ENCODE measurements at places on chromosomes 13 and 19. TPM values are rescaled to one million over a fixed set of nuclear protein-coding genes. Genes with fewer than 3 reads are reported as not detected.

The RUBCNL gene
- 1.9 TPM for polyA plus RNA-seq

The KLK14 gene
- 0.45 TPM for polyA plus RNA-seq

The NAPSA gene
- 22.3 TPM for polyA plus RNA-seq

The ZMYM5 gene
- 36.7 TPM for polyA plus RNA-seq

The MCF2L gene
- polyA plus RNA-seq = 37.3 TPM

The STRN4 gene
- polyA plus RNA-seq = 70.5 TPM

The TNFSF9 gene
- 0.31 TPM for polyA plus RNA-seq

The MIA gene
- polyA plus RNA-seq = 1.7 TPM

The MBD3L3 gene
- polyA plus RNA-seq = not detected

The FPR1 gene
- 1.6 TPM for polyA plus RNA-seq

GRCh38 chr19:35285095-35285449 is 2.7 kb downstream of the HAMP start:
- no peak for DNase-seq

DNA sequence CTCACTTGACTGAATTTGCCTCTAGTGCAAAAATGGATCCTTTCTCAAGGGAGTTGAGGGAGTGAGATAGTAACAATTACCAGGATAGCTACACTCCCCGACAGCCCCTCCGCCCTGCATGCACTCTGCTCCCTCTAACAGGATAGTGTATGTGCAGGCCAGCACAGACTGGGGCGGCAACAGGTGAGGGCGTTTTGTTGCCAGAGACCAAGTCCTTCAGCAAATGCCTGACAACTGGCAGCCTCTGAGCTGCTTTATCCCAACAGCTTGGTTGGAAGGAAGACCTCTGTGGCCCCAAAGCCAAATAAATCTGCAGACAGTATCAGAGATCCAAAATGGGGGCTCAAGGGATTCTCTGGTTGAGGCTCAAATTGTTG is 86.6 kb downstream of the SLC7A1 start:
- DNase-seq = no peak

- no peak for DNase-seq
Observed at GRCh38 chr13:41974262-41974900, 13.5 kb upstream of the VWA8 start.

DNA sequence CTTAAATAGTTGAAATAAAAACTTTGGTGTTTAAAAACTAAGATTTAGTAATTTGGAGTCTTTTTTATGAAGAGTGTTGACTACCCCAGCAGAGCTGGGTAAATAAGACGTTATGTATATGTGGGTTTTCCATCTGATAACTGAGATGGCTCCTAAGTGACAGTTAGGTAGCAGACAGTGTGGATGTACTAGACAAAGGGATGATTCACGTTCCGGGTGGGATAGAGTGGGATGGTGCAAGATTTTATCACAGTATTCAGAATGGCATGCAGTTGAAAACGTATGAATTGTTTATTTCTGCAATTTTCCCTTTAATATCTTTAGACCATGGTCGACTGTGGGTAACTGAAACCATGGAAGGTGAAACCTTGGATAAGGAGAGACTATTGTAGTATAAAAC is 50.4 kb downstream of the NAA16 start:
- DNase-seq = no peak

DNA sequence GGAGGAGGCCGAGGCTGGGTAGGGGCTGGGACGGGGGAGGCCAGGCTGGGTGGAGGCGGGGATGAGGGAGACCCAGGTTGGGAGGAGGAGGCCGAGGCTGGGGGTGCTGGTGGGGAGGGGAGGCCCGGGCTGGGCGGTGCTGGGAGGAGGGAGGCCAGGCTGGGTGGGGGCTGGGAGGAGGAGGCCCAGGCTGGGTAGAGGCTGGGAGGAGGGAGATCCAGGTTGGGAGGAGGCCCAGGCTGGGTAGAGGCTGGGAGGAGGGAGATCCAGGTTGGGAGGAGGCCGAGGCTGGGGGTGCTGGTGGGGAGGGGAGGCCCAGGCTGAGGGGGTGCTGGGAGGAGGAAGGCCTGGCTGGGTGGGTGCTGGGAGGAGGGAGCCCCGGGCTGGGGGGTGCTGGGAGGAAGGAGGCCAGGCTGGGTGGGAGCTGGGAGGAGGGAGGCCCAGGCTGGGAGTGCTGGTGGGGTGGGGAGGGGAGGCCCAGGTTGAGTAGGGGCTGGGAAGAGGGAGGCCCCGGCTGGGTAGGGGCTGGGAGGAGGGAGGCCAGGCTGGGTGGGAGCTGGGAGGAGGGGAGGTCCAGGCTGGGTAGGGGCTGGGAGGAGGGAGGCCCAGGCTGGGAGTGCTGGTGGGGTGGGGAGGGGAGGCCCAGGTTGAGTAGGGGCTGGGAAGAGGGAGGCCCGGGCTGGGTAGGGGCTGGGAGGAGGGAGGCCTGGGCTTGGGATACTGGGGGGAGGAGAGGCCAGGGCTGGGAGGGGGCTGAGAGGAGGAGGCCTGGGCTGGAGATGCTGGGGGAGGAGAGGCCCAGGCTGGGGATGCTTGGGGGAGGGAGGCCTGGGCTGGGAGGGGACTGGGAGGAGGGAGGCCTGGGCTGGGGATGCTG is 10.7 kb downstream of the TPGS1 start:
- DNase-seq = no peak

GRCh38 chr13:101698400-101698799 is 245.9 kb downstream of the ITGBL1 start:
- no peak for DNase-seq

GRCh38 chr13:43784496-43784895 is 2.3 kb downstream of the ENOX1 start:
- DNase-seq = no peak

DNA sequence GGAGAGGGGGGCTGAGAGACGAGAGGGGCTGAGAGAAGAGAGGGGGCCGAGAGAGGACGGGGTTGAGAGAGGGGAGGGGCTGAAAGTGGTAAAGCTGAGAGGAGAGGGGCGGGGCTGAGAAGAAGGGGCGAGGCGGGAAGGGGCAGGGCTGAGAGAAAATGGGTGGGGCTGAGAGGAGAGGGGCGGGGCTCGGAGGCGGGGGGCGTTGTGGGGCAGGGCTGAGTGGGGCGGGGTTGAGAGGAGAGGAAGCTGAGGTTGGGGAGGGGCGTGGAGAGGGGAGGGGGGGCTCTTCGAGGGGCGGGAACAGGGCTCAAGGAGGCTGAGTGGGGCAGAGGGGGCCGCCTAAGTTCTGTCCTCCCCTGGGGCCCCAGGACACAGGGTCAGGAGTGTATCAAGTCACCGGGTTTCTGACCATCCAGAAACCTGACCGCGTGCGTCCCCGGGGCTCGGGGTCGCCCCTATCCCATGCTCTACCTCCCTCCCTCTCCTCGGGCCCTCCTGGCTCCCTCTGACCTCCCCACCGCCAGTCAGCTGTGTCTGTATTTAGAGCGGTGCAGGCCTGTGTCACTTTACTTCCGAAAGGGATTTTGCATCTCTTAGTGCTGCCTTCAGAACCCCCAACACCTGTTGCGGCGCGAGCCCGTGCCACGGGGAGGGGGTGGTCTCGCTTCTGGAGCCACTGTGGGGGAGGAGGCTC is 38.6 kb upstream of the SEMA6B start:
- DNase-seq = no peak

GRCh38 chr13:80132741-80133601 is 208.0 kb downstream of the SPRY2 start:
- DNase-seq = no peak

- DNase-seq = no peak
Observed at GRCh38 chr13:39035799-39036198, 2.1 kb downstream of the PROSER1 start.

DNA sequence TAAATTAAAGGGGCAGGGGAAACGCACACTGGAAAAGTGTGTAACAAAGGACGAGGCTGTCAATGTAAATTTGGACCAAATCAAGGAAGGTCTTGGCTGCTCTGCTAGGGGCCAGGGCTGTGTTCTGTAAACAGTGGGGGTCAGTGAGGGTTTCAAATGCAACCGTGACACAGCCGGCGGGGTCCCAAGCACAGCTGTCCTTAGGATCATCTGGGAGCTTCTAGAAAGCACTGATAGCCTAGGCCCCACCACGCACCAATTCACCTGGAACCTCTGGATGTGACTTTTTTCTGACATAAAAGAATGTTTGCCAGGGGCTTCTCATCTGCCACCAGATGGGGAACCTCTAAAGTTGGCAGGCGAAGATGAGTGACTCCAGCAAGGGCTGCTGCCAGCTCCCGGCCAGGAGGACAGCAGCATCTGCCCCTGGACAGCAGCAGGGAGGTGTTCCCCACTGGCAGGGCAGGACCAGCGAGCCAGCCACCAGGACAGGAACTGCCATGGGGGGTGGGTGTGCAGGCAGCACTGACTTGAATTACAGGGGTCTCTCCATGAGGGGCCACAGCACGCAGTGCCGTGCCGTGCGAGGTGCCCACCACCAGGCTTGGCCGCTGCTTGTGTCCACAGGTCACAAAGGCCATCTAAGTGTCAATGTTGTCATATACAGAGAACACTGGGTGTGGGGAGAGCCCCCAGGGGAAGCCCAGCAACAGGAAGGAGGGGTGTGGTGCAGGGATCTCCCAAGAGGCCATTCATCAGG is 87.5 kb downstream of the SOX1 start:
- DNase-seq = no peak

GRCh38 chr19:3656073-3656746 is 29.6 kb upstream of the CACTIN start:
- no peak for DNase-seq

GRCh38 chr13:113652404-113653263 is 5.4 kb downstream of the ATP4B start:
- DNase-seq = peak; percentile 57

DNA sequence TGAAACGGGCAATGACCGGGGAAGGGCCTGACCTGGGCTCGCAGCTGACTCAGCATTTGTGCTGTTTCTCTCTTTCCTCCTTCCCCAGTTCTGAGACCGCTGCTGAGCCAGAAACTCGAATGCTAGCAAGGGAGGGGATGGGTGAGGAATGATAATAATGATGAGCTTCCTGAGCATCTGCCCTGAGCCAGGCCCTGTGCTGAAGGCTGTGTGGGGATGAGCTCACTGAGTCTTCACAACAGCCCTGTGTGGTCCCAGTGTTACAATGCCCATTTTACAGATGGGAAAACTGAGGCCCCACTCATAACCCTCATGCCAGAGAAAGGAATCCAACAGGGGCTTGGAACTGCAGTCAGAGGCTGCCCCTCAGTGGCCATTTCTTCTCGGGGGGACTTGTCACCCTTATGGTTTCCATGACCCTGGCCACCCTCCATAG is 8.1 kb downstream of the SULT2B1 start:
- DNase-seq = no peak

DNA sequence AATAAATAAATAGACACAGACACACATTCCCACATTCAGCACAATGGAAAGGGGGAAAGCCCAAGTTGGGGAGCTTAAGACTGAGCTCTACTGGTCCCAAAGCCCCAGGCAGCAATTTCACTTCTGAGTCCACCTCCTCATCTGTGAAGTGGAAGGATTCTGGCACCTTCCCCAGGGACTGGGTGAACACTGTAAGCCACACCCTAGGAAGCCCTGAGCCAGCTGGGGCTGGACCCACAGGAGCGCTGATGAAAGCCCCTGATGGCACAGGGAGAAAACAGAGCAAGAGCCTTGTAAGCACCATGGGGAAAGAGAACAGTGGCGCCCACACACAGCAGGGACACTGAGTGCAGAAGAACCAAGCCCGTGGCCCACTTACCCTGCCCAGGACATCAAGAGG is 37.8 kb downstream of the EPS15L1 start:
- DNase-seq = no peak

DNA sequence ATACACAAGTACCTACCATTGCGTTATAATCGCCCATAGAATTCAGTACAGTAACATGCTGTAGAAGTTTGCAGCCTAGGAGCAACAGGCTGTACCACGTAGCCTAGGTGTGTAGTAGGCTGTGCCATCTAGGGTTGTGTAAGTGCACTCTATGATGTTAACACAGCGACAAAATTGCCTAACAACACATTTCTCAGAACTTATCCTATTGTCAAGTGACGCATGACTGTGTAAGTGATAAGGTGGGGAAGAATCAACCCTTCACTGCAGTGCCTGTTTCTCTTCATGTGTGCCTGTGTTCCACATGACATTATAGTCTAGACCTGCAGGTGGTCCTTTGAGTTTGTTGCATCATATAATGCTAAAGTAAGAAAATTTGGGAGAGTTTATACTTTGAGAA is 94.0 kb downstream of the PCDH9 start:
- no peak for DNase-seq

DNA sequence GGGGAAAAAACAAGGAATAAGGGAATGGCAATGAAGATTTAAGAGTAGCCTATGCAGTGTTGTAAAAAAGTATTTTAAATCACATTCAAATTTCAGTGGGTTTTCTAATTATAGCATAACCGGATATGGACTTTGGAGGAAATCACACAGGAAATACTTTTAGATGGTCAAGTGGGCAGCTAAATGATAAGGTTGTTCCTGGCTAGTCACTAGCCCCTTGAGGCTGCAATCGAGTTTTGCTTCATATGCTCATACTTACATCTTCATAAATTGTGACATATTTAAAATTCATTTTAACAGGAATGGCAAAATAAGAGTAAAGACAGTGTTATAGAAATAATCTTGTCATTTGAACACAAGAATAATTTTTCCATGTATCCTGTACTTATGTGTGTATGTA is 88.9 kb downstream of the WDFY2 start:
- DNase-seq = no peak

DNA sequence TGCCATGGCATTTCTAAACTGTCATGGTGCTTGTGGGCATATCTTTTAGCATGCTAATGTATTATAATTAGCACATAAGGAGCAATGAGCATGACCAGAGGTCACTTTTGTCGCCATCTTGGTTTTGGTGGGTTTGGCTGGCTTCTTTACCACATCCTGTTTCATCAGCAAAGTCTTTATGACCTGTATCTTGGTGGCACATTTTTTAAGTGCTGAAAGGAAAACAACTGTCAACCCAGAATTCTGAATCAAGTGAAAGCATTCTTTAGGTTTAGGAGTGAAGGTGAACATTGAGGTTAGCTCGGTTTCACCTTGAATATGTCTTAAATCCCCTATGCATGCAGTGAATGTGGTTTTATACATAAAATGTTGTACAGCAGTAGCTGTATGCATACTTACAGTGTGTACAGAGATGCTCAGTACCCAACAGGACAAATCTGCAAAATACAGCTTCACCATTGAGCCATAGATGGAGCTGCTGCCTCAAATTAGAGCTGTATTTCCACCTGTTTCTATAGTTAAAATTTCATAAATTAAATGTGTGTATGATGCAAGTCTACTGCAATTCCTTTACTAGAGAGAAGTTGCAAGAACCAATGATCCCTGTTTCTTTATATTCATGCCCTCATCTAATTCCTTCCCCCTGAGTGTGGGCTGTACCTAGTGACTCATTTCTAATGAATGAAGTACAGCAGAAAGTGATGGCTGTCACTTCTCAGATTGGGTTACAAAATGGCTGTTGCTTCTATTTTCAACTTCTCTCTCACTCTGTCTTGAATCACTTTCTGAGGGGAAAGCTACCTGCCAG is 25.2 kb upstream of the IGSF23 start:
- DNase-seq = no peak

DNA sequence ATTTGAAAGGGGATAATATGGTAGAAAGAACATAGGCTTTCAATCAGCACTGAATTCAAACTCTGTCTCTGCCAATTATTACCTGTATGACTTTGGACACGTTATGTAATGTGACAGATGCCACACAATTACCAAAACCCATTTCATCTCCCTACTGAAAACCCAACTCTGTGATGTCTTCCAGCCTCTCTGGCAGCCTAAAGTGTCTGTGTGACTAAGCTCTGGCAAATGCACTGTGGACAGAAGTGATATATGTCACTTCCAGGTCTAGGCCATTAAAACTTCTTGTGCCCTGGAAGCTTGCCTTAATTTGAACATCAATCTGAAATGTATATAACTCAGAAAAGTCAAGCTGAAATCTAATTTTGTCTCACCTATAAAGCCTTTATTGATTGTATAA is 552.0 kb downstream of the RFC3 start:
- no peak for DNase-seq

- DNase-seq = no peak
Observed at GRCh38 chr13:113962386-113962785, 11.5 kb downstream of the C13orf46 start.

- DNase-seq = no peak
Observed at GRCh38 chr13:39955560-39955959, 300.1 kb downstream of the COG6 start.

Data from left lung (tissue), 14 donors.